ENCODE measurements at places on chromosomes 5 and 9.

DNA sequence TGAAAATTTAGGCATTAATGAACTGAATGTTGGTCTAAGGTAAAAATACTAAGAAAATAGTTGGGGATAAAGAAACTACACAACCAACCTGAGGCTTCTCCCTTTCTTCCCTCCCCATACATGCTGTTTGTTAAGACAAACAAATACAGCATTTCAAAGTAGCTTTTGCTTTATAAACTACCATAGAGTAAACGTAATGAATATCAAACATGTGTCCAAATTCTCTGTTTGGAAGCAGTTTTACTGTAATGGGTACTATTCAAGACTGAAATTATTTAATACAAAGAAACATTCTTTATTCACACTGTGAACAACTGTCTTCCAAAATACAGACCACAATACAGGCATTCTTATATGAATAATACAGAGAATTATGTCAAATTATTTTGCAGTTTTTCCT lies 52.0 kb downstream of the SLC44A1 start:
- no peak for DNase-seq

- DNase-seq = no peak
Measured at GRCh38 chr5:157446412-157446935, 13.5 kb upstream of the NIPAL4 start.

DNA sequence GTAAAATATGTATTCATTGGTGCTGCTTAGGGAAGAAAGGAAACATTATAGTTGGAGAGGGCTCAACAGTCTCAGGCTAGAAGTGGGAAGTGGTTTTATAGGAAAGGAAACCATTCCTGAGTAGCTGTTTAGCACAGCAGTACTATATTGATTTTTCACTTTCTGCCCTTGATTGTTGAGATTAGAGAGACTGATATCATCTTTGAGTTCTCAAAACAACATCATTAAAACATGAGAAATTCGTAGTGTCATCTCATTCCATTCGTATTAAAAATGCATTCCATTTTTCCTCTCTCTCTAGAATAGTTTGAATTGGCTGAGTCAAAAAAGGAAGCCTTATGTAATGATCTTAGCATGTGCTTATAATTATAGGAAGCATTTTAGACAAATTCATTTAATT lies 14.1 kb downstream of the POLR3G start:
- no peak for DNase-seq

DNA sequence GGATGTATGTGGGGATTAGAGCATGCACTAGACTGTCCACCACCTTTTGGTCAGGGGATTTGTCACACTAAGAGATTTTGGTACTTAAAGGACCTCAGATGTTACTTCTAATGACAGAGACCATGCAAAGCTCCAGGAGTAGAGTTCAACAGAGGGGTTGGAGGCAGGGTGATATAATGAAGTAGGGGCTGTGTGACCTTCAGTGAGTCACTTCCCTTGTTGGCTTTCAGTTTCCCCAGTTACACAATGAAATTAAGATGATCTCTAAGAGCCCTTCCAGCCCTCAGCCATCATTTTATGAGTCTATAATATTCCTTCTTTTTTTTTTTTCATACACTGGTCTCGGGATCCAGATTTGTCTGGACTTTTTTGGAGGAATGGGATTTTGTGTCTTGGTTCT lies 26.8 kb downstream of the GLRA1 start:
- DNase-seq = no peak

GRCh38 chr5:88876714-88877113 lies 6.3 kb downstream of the MEF2C start:
- no peak for DNase-seq

- no peak for DNase-seq
Measured at GRCh38 chr9:127873886-127874285, 3.6 kb downstream of the AK1 start.

GRCh38 chr5:133652951-133653759 lies 40.8 kb upstream of the FSTL4 start:
- no peak for DNase-seq

- no peak for DNase-seq
Measured at GRCh38 chr5:73447530-73448462, 781 bp downstream of the FOXD1 start.

- DNase-seq = no peak
Measured at GRCh38 chr5:7078101-7078500, 317.8 kb upstream of the ADCY2 start.

- DNase-seq = no peak
Measured at GRCh38 chr9:117494401-117495090, 79.7 kb upstream of the ASTN2 start.

DNA sequence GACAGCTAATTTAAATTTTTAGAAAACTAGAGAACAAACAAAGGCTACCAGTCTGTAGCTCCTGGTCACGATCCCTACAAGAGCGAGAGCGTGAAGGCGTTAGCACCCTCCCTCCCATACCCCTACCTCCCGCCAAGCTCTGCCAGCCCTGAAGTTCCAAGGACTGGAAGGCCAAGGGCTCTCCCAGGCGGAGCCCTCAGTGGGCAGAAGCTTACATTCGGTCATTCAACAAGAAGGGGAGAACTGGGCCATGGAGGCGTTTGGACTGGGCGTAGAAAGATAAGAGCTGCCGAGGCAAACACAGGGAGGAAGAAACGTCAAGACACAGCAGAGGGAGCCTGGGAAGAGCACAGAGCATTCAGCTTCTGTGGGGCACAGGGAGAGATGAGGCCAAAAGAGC lies 3.0 kb downstream of the MXD3 start:
- no peak for DNase-seq

All from stimulated activated CD8-positive, alpha-beta memory T cell treated with anti-CD3 and anti-CD28 coated beads, Interleukin-4, amount 100 ng/mL, for 1 hour (primary cell).